ENCODE measurements at places on chromosomes 6 and 20.

- no peak for DNase-seq
Measured at GRCh38 chr6:108463784-108464183, 96.9 kb upstream of the FOXO3 start.

GRCh38 chr6:31634969-31635575 is 14.6 kb downstream of the PRRC2A start:
- DNase-seq: no peak

- no peak for DNase-seq
Measured at GRCh38 chr20:16560216-16560615, 13.0 kb downstream of the KIF16B start.

DNA sequence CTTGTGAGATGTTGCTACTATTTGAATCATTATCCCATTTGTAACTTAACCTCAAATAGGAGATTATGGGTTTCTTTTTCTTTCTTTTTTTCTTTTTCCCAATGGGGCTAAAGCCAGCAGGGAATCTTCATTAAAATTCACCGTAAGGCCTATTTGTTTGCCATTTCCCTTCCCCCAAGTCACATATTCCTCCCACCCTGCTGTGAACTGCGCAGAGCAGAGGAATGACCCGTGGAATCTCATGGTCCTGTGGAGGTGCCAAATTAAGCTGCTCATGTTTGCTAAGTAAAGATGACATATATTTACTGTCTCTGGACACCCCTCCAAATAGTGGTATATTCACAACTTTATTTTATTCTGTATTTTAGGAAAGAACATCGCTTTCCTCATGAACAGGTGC is 699.3 kb downstream of the RNF144B start:
- DNase-seq: no peak

DNA sequence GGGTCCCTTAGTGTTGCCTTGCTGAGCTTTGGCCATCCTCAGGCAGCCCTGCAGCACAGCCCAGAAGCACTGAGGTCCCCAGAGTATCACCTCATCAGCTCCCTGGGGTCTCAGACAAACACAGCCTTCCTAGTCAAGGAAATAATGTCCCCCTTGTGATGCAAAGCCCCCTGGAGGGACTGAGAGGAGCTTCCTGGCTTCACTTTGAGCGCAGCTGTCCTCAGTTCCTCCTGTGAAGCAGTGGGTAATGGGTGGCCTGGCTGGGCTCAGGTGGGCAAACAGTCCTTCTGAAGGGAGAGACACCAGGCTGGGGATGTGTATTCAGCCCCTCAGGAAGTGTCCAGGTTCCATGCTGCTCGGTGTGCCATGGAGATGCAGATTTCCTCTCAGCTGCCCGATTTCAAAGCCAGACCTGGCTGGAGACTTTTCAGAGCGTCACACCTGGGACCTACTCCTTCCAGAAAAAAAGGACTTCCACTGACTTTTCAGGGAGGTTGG is 79.2 kb upstream of the FOXA2 start:
- no peak for DNase-seq

- DNase-seq: no peak
Measured at GRCh38 chr6:162029873-162030576, 697.5 kb downstream of the PRKN start.

DNA sequence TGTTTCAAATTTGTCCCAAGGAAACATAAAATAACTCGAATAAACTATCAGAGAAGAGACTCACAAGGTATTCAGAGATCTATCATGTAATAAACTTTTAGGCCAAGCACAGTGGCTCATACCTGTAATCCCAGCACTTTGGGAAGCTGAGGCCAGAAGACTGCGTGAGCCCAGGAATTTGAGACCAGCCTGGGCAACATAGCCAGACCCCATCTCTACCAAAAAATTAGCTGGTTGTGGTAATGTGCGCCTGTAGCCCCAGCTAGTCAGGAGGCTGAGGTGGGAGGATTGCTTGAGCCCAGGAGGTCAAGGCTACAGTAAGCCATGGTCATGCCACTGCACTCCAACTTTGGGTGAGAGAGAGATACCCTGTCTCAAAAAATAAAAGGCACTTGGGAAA is 79.2 kb upstream of the GCM1 start:
- DNase-seq: no peak

DNA sequence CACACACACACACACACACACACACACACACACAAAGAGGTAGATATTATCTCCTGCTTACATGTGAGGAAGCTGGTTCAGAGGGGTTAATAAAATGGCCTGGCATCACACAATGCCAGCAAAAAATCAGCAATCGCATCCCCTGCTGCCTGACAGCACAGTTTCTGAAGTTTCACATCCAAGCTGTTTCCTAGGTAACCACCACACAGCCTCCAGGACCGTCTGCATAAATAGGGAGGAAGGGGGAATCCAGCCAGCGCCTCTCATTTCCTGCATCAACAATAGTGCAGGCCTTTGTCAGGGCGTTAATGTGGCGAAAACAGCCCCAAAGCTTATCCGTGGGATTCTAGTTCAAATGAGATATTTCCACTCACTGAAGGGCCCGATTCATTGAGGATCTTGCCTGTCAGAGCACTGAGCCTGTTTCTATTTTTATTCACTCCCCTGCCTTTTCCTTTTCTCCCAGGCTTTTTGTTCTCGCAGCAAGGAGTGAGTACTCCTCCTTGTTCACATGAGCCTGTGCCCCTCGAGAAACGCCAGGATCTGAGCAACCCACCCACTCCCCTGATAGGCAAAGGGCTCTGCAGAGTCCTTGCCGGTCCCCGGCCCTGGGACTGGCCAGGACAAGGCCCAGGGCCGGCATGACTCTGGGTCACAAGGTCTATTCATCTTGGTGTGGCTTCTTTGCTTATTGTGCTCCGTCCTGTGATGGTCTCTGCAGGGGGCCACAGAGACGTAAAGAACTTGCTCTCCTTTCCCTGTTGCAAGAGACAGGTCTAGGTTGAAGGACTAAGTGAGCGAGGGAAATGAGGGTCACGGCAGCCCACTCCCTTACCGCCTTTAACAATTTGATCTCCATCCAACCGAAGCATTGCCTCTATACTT is 32.7 kb downstream of the TUBB2B start:
- DNase-seq: no peak

DNA sequence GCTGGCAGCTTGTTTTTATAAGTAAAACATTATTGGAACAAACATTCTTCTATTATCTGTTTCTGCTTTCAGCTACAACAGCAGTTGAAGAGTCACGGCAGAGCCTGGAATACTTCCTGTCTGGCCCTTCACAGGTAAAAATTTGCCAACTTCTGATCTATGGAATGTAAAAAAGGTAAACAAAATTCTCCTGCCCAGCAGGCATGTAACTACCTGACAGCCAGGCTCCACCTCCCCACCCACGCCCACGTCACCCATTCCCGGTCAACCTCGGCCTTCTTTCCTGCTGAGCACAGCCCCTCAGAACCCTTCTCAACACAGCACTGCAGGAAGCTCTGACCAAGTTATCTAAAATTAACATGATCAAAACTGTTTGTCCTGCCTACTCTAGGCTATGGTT is 166.0 kb downstream of the DLL1 start:
- no peak for DNase-seq

DNA sequence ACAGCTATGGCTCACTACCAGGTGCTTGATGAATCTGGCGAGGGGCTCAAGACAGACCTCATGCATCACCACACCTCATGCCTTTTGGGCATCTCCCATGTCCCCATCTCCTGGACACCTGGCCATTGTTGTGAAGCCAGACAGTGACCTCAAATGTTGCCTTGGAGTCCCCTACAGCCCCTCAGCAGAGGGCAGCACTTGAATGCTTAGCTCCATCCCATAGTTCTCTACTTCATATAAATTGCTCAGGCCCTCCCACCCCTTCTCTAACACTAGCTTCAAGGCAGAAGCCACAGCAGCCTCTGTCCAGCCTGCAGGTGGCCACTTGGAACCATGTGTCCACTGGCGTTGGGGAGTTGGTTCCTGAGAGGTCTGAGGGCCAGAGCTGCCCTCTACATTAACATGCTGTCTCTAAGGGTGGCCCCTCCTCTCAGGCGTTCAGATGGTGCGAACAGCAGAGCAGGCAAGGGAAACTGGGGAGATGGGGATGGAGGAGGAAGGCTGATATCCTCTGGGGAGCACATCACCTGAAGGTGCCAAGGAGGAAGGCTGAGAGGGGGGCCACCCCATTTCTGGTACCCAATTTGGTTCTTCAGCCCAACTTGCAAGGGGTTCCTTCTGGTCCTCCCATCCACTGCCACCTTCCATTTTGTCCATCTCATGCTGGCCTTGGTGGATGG is 31.3 kb downstream of the MOCS1 start:
- DNase-seq: no peak

- no peak for DNase-seq
Measured at GRCh38 chr20:4808872-4809271, 87.2 kb downstream of the PRND start.

DNA sequence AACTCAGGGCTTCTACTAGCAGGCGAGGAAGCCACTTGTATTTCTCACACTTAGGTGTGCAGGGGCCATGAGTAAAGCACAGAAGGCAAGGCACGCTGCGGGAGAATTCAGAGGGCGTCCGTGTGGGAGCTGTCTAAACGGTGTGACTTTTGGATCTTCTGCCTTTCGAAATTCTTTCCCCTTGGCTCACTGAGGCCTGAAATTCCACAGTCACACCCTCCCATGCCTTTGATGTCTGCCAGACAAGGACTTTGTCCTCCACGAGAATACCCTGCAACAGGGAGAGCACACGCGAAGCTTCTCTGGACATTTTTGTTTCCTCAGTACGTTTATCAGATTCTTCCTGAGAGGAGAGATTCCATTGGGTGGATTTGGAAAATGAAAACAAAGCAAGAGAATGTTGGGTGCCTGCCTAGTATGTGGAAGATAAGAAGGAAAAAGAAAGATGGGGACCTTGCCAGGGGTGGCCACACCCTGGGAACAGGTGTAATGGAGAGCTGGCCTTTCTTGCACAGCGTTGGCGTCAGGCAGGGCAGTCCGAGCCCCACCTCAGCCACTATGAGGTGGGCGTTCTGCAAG is 235.7 kb downstream of the MYLK4 start:
- DNase-seq: no peak

DNA sequence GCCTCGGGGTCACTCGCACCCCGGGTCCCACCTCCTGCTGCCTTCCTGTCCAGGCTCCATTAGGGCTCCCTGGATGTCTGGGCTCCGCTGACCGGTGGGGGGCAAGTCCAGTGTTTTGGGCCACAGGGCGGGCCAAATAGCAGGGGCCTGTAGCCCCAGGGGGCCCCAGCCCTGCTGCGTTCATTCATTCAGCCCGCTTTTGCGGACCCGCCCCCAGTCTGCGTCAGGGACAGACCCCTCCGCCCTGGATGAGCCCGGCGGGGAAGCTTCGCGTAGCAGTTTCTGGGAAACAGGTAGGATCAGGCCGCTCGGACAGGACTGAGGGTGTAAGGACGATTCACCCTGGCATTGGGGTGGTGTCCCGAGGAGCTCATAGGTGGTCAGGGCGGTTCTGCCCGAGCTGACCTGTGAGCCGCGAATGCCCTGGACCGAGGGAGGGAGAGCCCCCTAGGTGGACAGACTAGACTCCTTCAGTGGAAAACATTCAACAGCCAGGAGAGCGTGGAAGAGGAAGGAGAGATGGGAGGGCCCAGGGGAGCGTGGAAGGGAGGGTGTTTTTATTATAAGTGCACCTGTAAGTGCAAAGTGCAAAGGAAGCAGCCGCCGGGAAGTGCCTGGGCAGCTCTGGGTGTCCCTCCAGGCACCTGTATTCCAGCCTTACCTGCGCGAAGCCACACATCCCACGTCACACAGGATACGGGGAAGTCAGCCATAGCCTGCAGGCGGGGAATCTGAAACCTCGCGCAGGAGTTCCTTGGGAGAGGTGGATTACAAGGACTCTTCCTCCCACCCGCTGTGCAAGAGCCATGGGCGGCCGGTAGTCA is 662 bp downstream of the ENTPD6 start:
- no peak for DNase-seq

- no peak for DNase-seq
Measured at GRCh38 chr20:10172998-10173655, 45.5 kb upstream of the SNAP25 start.

GRCh38 chr6:167113935-167114910 is 8.7 kb upstream of the CCR6 start:
- DNase-seq: no peak

DNA sequence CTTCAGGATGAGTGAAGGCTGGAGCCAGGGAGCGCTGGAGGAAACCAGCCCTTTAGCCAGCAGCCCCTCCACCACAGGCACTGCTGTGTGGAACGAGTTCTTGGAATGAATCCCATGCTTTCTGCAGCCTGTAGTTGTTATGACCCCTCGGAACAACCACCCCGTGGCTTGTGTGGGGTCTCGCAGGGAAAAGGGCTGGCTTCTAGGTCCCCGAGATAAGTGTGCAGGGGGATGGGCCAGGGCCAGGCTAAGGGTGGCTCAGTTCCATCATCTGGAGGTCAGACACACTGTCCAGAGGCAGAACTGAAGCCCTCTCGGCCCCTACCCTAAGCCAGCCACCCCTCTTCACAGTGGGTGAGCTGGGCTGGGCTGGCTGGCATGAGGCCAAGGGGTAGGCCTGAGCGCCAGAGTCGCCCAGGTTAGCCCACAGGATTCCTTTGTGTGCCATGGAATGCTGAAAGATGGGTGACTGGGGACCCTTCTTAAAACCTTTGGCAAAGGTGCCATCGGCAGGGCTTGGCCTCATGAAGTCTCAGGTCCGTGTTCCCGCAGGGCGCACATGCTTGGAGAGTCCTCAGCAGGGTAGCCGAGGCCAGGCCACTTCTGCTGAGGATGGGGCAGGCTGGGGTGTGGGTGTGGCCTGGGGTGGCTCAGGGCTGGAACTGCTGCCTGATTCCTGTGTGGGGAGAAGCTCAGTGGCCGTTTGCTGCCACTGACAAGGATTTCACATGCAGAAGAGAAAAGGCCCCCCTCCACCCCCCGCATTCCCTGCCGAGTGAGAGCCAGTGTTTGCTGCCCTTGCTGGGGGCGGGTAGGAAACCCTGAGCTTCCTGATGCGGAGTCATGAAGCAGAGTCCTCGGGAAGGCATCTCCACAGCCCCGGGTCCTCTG is 24.6 kb downstream of the SPATA2 start:
- DNase-seq: no peak

DNA sequence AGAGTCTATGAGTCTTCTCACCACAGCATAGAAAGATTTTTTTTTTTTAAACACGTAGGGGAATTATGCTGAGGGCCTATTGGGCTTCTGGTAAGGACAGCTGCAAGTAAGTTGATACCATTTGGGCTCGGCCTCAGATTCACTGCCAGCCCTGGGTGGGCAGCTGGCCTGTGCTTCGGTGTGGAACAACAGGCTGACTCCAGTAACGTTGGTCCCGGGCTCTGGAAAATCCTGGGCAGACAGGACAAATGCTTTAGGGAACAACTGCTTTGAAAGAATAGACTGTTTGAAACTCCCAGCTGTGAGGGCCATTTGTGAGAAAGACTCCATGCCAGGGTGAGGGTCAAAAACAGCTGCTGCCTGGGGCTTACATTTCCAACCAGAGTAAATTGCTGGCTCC is 366.5 kb downstream of the QKI start:
- no peak for DNase-seq

- no peak for DNase-seq
Measured at GRCh38 chr6:159996087-159996622, 27.3 kb downstream of the IGF2R start.

DNA sequence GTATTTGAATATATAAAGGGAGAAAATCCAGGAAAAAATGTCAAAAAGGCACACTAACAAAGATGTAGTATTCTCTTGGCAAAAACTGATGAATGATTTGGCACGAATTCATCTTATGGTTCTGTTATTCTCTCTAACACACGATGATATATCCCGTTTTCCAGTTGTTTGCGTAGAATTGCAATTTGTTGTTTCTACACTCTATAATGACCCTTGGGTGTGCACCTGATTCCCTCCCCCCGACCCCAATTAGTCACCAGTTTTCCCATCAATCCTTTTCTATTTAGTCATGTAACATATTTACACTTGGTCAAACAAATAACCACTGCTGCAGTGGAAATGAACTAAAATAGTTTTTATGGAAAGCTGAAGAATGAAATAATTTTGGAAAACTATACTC is 1.5 kb upstream of the ARID1B start:
- DNase-seq: no peak

- no peak for DNase-seq
Measured at GRCh38 chr20:16096756-16097326, 476.4 kb downstream of the KIF16B start.

Data from NK-92 treated with Interleukin-12 subunit alpha and Interleukin-12 subunit beta, amount 100 ng/mL, for 24 hours (cell line).